A549 treated with dexamethasone at 1 μM for 4 hours (cell line): ENCODE measurements at places on chromosomes 6 and 20. TPM values are rescaled to one million over a fixed set of nuclear protein-coding genes. Genes with fewer than 3 reads are reported as not detected.

PTK7 gene
- total RNA-seq = 4.0 to 5.0 TPM (median 4.4 TPM) in 5 replicates

CLPSL1 gene
- total RNA-seq = not detected in 5 replicates

SLPI gene
- 7.6 to 12.8 TPM (median 11.3 TPM) in 5 replicates for total RNA-seq

SCRT2 gene
- total RNA-seq = 0.04 TPM in 1 of 5 replicates, not detected in the others

ID4 gene
- 0.61 to 1.0 TPM (median 0.80 TPM) in 5 replicates for total RNA-seq

THBD gene
- 110 to 160 TPM (median 137 TPM) in 5 replicates for total RNA-seq

DLL1 gene
- 0.18 to 0.33 TPM (median 0.24 TPM) in 5 replicates for total RNA-seq

PROCR gene
- 121 to 148 TPM (median 145 TPM) in 5 replicates for total RNA-seq

ZNF311 gene
- total RNA-seq = 0.14 to 0.18 TPM (median 0.15 TPM) in 5 replicates

YIPF3 gene
- total RNA-seq = 59.5 to 67.1 TPM (median 65.5 TPM) in 5 replicates

PLN gene
- total RNA-seq = not detected in 5 replicates

RIPPLY2 gene
- total RNA-seq = 0.31 to 0.49 TPM (median 0.39 TPM) in 4 of 5 replicates, not detected in the other

PARD6B gene
- 3.7 to 5.1 TPM (median 4.5 TPM) in 5 replicates for total RNA-seq

WRNIP1 gene
- total RNA-seq = 31.4 to 37.1 TPM (median 35.4 TPM) in 5 replicates

ALDH8A1 gene
- total RNA-seq = 0.06 to 0.22 TPM (median 0.15 TPM) in 5 replicates

ZSCAN23 gene
- not detected in 5 replicates for total RNA-seq

RHAG gene
- 0.07 TPM in 1 of 5 replicates, not detected in the others for total RNA-seq

DLK2 gene
- 4.5 to 7.3 TPM (median 7.0 TPM) in 5 replicates for total RNA-seq

MAS1 gene
- total RNA-seq = not detected in 5 replicates

ZNF334 gene
- not detected in 5 replicates for total RNA-seq

ENPP4 gene
- 0.23 to 0.48 TPM (median 0.25 TPM) in 5 replicates for total RNA-seq

PPP1R14C gene
- total RNA-seq = 3.1 to 3.7 TPM (median 3.5 TPM) in 5 replicates

RIMS4 gene
- total RNA-seq = 1.7 to 2.4 TPM (median 2.1 TPM) in 5 replicates

IP6K3 gene
- 1.7 to 2.4 TPM (median 2.0 TPM) in 5 replicates for total RNA-seq

PLA2G7 gene
- total RNA-seq = not detected in 5 replicates

RCAN2 gene
- not detected in 5 replicates for total RNA-seq

PRDM1 gene
- total RNA-seq = 5.4 to 8.3 TPM (median 6.5 TPM) in 5 replicates
